Aortic smooth muscle cell (primary cell): ENCODE measurements at places on chromosomes 1 and 21. TPM values are rescaled to one million over a fixed set of nuclear protein-coding genes. Genes with fewer than 3 reads are reported as not detected.

TRIM17 gene
- 0.12 and 0.13 TPM in 2 replicates for total RNA-seq

SNX7 gene
- total RNA-seq: 49.5 and 56.6 TPM in 2 replicates

WNT9A gene
- total RNA-seq: 0.44 and 0.79 TPM in 2 replicates

UCK2 gene
- total RNA-seq: 36.7 and 53.5 TPM in 2 replicates

SYPL2 gene
- total RNA-seq: 0.13 and 0.62 TPM in 2 replicates

KRTAP7-1 gene
- not detected in 2 replicates for total RNA-seq

OPRD1 gene
- under 0.01 TPM in 1 of 2 replicates, not detected in the other for total RNA-seq
